ENCODE measurements at places on chromosomes 2 and 18.

- no peak for DNase-seq
Observed at GRCh38 chr18:61851940-61852451, 40.8 kb downstream of the RNF152 start.

DNA sequence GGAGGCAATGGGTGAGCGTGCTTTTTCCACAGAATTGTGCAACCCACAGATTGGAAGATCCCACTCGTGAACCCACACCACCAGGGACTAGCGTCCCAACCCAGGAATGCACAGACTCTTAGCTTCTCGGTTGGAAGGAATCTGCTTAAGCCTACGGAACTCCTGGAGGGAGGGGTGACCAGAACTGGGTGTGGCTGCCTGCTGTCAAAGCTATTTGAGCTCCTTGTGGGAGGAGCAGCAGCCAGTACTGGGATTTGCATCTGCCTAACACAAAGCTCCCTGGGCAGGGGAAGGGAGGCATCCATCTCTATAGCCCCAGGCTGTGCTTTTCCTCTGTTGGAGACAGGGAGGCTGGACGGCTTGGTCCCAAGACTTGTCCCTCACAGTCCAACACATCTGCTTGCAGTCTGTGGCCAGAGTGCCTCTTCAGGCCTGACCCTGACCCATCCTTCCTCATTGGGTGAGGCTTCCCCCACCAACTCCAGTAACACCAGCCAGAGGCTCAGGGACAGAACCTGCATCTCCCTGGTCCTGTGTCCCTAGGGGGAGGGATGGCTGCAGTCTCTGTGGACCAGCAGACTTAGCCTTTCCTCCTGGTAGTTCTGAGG is 27.9 kb downstream of the HNMT start:
- no peak for DNase-seq

DNA sequence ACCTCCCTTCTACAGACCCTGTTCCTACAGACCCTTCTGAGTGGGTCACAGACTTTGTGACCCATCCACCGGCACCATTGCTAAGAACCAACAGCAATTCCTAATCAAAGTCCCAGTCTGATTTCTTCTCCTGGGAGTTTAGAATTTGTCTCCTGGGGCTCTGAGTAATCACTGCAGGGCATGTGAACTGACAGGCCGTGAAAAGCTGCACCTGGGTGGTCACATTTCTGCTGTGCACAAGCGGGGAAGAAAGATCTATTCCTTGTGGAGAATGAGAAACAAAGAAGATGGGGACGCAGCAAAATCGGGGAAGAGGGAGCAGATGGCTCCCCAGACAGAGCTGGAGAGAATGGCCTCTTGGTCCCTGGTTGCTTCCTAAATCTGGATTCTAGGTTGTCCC is 151.0 kb downstream of the ARL4C start:
- DNase-seq, result no peak

- DNase-seq, result no peak
Observed at GRCh38 chr18:25743646-25744151, 346.7 kb downstream of the SS18 start.

DNA sequence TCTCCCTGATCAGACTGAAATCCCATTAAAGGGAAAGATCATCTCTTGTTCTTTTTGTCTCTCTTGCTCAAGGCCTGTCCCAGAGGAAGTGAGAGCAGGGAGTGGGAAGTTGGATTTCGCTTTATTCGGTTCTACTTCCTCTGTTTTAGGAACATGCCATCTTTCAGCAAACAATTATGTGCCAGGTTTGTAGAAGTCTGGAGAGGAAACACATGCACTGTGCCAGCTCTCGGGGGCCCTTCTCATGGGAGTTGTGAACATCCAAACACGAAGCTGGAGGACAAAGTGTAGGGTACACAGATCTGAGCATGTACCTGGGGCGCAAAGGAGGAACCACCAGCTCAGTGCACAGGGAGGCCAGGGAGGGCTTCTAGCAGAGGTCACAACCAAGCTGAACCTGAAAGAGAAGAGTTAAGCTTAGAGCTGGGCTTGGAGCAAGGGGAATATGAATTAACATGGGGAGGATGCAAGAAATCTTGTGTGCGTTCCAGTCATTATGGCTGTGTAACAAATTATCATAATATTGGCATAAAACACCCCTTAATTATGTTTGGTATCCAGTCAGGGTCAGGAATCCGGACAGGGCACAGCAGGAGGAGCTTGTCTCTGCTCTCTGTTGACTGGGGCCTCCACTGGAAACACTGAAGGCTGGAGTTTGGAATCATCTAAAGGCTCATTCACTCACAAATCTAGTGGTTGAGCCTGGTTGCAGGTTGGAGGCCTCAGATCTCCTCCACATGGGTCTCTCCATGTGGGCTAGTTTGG is 128.6 kb downstream of the ZFP36L2 start:
- no peak for DNase-seq

GRCh38 chr18:14179306-14179705 is 47.1 kb upstream of the ZNF519 start:
- no peak for DNase-seq
